ENCODE measurements at places on chromosomes 7 and 10. TPM values are rescaled to one million over a fixed set of nuclear protein-coding genes. Genes with fewer than 3 reads are reported as not detected.

The KLF14 gene
- 0.70 TPM for polyA plus RNA-seq

The EGFR gene
- 33.1 TPM for polyA plus RNA-seq

The DNA2 gene
- polyA plus RNA-seq: 11.3 TPM

The CDNF gene
- polyA plus RNA-seq: 3.3 TPM

The WNT8B gene
- 0.82 TPM for polyA plus RNA-seq

The ATG9B gene
- polyA plus RNA-seq: 2.3 TPM

The GIMAP4 gene
- 27.5 TPM for polyA plus RNA-seq

The LOXL4 gene
- polyA plus RNA-seq: 4.0 TPM

GRCh38 chr7:16397501-16398145 is 23.7 kb downstream of the CRPPA start:
- DNase-seq: no peak

GRCh38 chr7:123929107-123929506 is 4.1 kb downstream of the SPAM1 start:
- no peak for DNase-seq

GRCh38 chr7:116942504-116942903 is 10.8 kb upstream of the ST7 start:
- no peak for DNase-seq

GRCh38 chr7:44324481-44325200 is 753 bp downstream of the CAMK2B start:
- no peak for DNase-seq

DNA sequence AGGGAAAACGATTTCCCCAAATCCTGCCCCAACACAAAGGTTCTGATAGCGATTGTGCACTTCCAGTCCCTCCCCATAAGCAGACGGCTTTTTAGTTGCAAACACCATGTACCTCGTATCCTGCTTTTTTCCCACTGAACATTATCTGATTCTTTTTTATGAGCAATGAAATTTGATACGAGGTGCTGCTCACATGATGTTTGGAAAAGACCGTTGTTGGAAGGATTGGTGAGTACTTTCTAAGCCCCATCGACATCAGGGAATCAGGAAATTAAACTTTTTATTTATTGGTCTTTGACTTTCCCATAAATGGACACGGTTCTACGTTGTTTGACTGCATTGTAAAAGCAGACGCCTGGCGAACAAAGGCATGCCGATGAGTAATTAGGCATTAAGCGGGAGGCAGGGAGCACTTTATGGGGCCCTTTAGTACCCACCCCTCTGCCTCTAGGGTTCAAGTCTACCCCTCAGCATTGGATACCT is 49.4 kb downstream of the TEX36 start:
- no peak for DNase-seq

DNA sequence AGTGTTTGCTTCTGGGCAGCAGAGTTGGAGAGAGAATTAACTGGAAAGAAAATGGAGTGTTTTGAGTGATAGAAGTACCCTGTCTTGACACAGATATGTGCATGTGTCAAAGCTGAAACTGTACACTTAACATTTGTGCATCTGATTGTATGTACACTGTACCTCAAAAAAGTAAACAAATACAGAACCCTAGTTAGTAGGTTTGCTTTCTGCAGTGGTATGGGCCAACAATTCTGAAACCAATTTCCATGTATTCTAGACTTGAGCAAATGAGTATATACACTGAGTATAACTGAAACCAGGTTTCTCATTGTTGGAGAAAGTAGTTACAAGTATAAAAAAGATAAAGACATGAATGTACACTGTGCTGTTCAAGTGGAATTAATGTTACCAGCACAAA is 52.4 kb downstream of the ELAPOR2 start:
- DNase-seq: no peak

GRCh38 chr7:152899548-152900109 is 140.1 kb downstream of the ACTR3B start:
- no peak for DNase-seq

- no peak for DNase-seq
Measured at GRCh38 chr7:128940494-128941322, 3.0 kb downstream of the IRF5 start.

GRCh38 chr10:92972066-92972870 is 88.3 kb upstream of the CYP26C1 start:
- DNase-seq: no peak

GRCh38 chr10:47021850-47022249 is 110.6 kb downstream of the PTPN20 start:
- no peak for DNase-seq

GRCh38 chr10:133012573-133013359 is 70.4 kb upstream of the CFAP46 start:
- DNase-seq: no peak

DNA sequence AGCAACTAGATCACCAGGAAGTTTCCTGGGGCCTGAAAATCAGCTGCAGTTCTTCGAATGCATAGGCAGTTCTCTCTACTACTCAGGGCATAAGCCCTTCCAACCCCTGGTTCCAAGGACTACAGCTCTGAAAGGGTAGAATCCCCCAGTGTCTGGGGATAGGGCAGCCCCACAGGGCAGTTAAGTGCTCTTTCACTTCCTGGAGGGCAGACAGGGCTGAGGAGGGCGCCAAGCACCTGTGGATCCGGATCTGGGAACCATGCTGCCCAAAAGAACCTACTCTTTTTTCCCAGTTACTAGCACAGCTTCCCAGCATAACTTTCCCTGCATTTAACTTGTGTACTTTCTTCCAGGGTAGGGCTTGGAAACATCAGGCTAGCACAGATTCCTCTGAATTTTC is 41.1 kb downstream of the CXCL12 start:
- no peak for DNase-seq

GRCh38 chr10:89888321-89889070 is 187.1 kb downstream of the KIF20B start:
- DNase-seq: no peak

GRCh38 chr10:13969792-13970140 is 361.0 kb downstream of the FRMD4A start:
- no peak for DNase-seq

DNA sequence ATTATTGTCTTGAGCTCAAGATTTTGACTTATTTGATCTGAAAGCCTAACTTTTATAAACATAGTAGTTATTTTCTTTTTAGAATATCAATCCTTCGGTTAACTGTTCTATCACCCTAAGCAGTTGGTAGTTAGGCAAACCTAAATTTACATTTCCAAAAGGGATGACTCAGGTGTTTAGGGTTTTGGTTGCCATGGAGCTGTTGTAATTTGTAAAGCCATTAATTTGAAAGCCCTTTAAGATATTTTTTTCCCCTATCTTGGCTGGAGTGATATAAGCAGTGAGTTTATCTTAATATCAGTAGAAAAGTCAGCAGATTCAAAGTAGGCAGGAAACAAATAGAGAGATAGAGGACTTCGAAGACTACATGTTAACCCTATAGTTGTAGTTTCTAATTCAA is 1472.6 kb upstream of the CELF2 start:
- no peak for DNase-seq

DNA sequence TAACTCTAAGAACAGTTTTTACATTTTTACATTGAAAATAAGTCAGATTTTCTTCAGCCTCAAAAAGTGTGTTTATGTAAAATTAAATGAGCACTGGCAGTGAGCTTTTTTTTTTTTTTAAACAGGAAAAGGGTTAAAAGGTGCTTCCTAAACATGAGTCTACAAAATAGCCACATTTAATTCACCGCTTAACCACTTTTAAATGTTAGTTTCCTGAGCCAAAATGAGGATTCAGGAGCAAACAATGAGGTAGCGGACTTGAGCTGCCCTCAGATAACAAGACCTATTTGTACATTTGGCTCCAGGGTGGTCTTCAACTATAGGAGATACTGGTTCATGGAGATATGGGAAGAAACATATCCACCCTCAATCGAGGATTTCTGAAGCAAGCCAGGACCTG is 22.8 kb downstream of the AKR1C3 start:
- no peak for DNase-seq

DNA sequence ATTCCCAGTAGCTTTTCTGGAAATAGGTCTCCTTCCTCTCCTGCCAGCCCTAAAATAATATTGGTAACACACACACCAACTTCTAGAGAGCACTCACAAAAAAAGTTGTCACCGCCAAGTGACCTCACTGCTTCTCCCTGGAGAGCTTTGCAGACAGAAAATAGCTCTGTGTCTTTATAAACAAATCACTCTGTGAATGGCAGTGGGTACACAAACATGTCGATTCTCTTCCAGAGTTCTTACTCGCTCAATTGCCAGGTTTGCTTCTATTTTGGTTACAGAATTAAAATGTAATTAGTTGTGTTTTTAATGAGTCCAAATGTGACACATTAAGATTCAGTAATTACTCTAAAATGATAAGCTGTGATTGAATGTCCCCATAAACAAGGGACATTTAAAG is 649.2 kb upstream of the C7orf33 start:
- no peak for DNase-seq

DNA sequence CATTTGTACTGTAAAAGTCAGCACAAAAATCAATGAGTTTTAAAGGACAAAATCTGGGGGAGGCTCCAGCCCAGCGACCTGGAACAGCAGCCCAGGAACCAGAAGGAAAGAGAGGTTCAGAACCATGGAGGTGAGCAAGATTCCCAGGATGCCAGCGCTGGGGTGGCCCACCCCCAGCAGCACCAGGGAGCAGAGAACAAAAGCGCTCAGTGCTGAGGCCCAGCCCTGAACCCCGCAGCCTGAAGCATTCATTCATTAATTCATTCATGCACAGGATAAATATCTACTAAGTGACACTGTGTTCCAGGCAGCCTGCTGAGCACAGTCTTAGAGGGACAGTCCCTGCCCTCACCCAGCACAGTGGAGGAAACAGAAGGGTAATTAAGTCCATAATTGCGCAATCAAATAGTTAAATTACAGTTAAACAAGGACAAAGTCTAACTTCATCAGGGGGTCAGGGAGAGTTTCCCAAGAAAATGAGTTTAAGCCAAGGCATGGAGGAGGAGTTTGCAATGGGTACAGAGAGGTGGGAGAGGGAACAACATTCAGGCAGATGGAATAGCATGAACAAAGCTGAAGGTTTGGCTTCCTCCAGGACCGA is 202.3 kb downstream of the GRID1 start:
- no peak for DNase-seq

DNA sequence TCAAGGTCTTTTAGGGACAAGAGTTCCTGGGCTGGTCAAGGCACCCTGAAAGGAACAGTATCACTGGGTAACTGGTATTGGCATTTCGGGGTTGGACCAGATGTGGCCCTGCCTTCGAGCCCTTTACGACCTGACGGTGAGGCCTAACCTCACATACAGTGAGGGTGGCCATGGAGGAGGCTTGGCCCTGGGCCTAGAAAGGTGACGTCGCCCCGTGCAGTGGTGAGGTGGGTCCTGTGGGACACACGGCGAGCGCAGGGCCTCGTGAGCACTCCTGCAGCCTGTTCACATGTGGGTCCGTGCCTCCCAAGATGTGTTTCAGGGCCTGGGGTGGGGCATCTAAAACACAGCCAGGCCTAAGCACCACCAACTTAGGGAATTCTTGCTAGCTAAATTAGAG is 36.1 kb downstream of the CRHR2 start:
- DNase-seq: no peak

- DNase-seq: no peak
Measured at GRCh38 chr7:42926204-42926603, 5.8 kb downstream of the PSMA2 start.

DNA sequence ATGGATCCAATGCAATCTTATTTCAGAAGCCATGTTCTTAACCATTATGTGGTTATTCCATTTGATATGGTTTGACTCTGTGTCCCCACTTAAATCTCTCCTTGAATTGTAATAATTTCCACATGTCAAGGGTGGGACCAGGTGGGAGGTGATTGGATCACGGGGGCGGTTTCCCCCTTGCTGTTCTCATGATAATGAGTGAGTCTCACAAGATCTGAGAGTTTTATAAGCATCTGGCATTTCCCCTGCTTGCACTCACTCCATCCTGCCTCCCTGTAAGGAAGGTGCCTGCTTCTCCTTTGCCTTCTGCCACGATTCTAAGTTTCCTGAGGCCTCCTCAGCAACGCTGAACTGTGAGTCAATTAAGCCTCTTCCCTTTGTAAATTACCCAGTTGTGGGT is 32.0 kb upstream of the TSPAN13 start:
- DNase-seq: no peak

DNA sequence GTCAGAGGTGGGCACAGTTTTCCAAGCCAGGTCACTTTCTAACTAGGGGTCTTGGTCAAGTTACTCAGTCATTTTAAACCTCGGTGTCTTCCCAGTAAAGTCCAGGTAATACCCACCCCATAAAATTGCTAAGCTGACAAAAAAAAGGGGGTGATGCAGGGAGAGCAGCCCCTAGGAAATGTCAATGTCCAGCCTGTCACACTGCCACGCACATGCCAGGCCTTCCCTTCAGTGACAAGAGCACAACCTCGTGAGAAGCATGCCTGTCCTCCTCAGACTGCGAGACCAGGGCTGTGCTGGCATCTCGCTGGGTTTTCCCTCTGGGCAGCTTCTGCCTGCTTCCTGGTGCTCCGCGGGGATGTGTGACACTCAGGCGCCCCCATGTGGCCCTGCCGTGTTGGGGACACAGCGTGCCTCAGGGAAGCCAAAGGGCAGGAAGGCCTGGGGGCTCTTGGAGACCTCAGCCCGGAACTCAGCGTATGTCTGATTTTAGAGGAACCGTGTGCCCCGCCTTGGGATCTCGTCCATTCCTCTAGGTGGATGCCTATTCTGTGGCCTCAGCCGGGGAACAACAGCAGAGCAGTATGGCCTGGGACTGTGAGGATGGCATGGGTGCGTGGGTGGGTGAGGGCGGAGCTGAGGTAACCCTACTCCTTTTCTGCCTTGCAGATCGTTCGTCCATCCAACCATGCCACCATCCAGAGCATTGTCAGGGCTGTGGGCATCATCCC is 10.2 kb upstream of the GDF2 start:
- peak; percentile 47 for DNase-seq

DNA sequence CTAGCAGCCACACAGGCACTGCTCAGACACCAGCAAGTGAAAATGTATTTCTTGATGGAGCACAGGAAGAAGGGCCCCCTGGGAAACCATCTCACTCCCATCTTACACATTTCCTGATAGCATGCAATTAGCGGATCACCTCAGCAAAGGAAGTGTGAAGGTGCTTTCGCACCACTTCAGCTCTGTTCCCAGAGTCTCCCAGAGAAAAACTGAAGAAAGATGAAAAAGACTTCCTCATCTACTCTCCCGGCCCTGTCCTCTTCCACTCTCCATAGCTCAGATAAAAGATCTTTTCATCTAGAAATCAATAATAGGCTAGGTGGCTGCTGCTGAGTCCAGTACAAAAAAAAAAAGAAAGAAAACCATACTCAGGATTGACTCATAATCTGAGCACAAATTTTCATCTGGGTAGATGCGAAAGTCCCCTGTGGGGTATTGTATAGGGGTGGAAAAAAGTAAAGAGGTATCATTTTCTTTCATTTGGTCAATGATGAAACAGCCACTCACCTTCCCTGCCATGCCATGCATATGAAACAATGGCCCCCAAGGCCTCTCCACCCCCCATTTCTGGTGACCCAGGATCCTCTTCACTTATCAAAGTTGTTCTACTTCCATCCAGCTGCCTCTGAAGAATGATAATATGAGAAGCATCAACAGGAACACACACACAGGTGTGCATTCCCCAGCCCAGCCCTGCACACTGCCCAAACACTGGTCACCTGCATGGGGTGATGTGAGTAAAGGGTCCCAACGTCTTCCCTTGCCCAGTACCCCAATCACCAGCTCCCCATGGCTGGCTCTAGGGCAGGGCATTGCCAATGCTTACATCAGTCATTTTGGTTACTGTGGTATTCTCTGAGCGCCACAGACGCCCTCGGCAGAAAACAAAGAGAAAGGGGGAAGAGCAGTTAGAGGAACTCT is 48.8 kb upstream of the DGKI start:
- DNase-seq: no peak

Data from renal cortex interstitium (tissue), 15 donors.